CD4-positive, alpha-beta T cell (primary cell): ENCODE measurements at places on chromosomes 2 and 18. TPM values are rescaled to one million over a fixed set of nuclear protein-coding genes. Genes with fewer than 3 reads are reported as not detected.

- H3K36me3 ChIP-seq = no peaks in the 10 kb centered on the region
- no peak overlapping the region for H3K4me3 ChIP-seq
- H3K27ac ChIP-seq = no peak overlapping the region
- no peak for DNase-seq
- H3K27me3 ChIP-seq = no peaks in the 10 kb centered on the region
Observed at GRCh38 chr18:22241921-22242361, 72.6 kb downstream of the GATA6 start.

DNA sequence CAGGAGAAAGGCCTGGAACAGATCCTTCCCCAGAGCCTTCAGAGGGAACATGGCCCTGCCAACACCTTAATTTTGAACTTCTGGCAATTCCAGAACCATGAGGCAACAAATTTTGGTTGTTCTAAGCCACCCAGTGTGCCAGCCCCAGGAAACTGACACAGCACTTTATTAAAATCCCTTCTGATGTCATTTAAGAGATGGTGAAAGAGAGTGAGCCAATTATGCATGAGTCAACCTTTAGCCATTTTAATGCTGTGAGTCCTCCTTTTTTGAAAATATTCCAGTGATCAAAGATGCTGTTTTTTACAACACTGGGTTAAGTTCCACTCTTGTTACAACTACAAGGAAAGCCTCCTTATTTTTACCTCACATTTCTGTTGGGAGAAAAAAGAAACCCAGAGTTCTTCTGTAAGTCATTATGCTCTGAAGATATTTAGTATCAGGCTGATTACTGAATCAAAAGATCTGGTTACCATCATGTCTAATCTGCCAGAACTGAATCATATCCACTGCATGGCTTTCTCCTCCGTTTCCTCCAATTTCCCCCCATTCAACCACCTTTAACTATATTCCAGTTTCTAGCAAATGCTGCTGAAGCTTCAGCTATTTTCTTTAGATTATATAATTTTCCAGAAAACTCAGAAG, 235.4 kb downstream of the TXNL1 start:
- no peaks in the 10 kb centered on the region for H3K4me1 ChIP-seq
- no peaks in the 10 kb centered on the region for H3K36me3 ChIP-seq
- DNase-seq = no peak
- H3K4me3 ChIP-seq = no peak overlapping the region
- no peak overlapping the region for H3K27ac ChIP-seq

DNA sequence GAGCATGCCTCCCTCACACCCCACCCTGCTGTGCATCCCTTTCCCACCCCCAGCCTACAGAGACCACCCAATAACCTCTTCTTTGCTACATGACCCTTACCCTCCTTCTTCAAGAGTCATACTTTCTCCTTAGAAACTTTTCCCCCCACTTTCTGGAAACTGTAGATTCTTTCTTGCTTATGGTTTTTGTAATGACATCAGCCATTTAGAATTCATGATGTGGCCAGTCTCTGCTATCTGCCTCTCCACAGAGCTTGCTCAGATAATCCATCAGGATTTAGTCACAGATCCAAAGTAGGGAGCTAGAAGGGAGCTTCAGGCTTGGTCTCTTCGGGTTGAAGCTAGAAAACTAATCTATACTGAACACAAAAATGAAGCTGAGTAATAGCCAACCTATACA, 36.5 kb downstream of the GALM start:
- no peaks in the 10 kb centered on the region for H3K27me3 ChIP-seq
- peaks cover 12% of the 10 kb centered on the region for H3K36me3 ChIP-seq
- H3K27ac ChIP-seq = no peak overlapping the region
- H3K4me3 ChIP-seq = no peak overlapping the region

GRCh38 chr2:127901339-127902056, 15.7 kb upstream of the AMMECR1L start:
- DNase-seq = no peak
- H3K4me1 ChIP-seq = no peaks in the 10 kb centered on the region
- H3K27me3 ChIP-seq = no peaks in the 10 kb centered on the region
- no peak overlapping the region for H3K27ac ChIP-seq

GRCh38 chr2:55157474-55157884, 74.6 kb downstream of the CLHC1 start:
- no peak for DNase-seq
- H3K27ac ChIP-seq = no peak overlapping the region
- H3K27me3 ChIP-seq = no peaks in the 10 kb centered on the region

- H3K36me3 ChIP-seq = peaks cover 6% of the 10 kb centered on the region
- no peak overlapping the region for H3K27ac ChIP-seq
Observed at GRCh38 chr2:226991663-226992062, 155.8 kb downstream of the RHBDD1 start.

- H3K27me3 ChIP-seq = no peaks in the 10 kb centered on the region
- no peak overlapping the region for H3K4me3 ChIP-seq
- H3K27ac ChIP-seq = no peak overlapping the region
- no peaks in the 10 kb centered on the region for H3K4me1 ChIP-seq
Observed at GRCh38 chr2:95300450-95300849, 3.3 kb downstream of the KCNIP3 start.

CYTIP gene
- total RNA-seq = 490 TPM

PRSS56 gene
- total RNA-seq = not detected

DNA sequence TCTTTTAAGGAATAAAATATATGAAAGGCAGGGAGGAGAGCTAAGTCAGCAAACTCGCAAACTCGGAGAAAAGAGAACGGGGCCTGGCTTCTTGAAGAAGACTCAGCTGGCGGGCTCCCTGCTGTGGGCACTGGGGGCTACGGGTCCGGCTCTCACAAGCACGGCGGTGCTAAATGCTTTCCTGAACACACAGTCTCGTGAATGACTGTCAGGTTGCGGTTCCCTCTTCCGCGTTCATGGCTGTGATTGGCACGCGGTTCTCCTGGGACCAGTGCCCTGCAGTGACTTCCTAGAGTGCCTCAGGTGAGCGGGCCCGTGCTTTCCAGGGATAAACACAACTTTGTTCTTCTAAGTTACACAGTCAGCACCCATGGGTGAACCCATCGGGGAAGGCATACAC, 208.4 kb downstream of the HDAC4 start:
- H3K27me3 ChIP-seq = no peaks in the 10 kb centered on the region

- H3K27ac ChIP-seq = no peak overlapping the region
- H3K4me3 ChIP-seq = no peak overlapping the region
- H3K27me3 ChIP-seq = no peaks in the 10 kb centered on the region
- no peaks in the 10 kb centered on the region for H3K36me3 ChIP-seq
- no peak for DNase-seq
- no peaks in the 10 kb centered on the region for H3K4me1 ChIP-seq
Observed at GRCh38 chr2:102591491-102592045, 27.8 kb upstream of the SLC9A2 start.

DNA sequence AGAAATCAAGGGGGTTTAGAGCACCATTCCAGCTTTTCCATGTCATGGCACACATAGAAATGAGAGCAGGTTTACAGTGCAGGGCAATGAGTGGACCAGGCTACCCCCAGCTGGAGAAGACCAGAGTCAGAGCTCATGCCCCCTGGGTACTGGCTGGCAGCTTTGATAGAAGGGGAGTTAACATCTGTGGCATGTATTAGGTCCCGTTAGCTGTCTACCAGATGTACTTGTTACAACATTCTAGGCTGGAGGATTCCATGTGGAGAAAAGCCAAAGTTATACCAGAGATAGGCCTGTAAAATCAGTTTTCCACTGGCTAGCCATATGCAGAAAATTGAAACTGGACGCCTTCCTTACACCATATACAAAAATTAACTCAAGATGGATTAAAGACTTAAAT, 109.2 kb downstream of the CCDC85A start:
- no peaks in the 10 kb centered on the region for H3K27me3 ChIP-seq
- H3K4me3 ChIP-seq = no peak overlapping the region
- DNase-seq = no peak
- no peak overlapping the region for H3K27ac ChIP-seq
